Liver (tissue), 10 donors: ENCODE measurements at places on chromosomes 6 and 20. TPM values are rescaled to one million over a fixed set of nuclear protein-coding genes. Genes with fewer than 3 reads are reported as not detected.
A peak's percentile ranks its signal among the peaks of the same experiment; 100 is the strongest.

FAM210B gene
- total RNA-seq = 21.8 TPM

PRDM13 gene
- not detected for total RNA-seq

GRCh38 chr6:160124605-160125004 is 3.0 kb downstream of the SLC22A1 start:
- no peaks in the 10 kb centered on the region for H3K36me3 ChIP-seq
- no peak for DNase-seq
- H3K27ac ChIP-seq = peak overlapping the region; percentile 98
- no peaks in the 10 kb centered on the region for H3K27me3 ChIP-seq
- H3K4me3 ChIP-seq = peak overlapping the region; percentile 56

- no peak for DNase-seq
- H3K27me3 ChIP-seq = no peaks in the 10 kb centered on the region
- H3K36me3 ChIP-seq = no peaks in the 10 kb centered on the region
- no peaks in the 10 kb centered on the region for H3K4me1 ChIP-seq
Measured at GRCh38 chr20:19911810-19912382, 105.3 kb upstream of the NAA20 start.

DNA sequence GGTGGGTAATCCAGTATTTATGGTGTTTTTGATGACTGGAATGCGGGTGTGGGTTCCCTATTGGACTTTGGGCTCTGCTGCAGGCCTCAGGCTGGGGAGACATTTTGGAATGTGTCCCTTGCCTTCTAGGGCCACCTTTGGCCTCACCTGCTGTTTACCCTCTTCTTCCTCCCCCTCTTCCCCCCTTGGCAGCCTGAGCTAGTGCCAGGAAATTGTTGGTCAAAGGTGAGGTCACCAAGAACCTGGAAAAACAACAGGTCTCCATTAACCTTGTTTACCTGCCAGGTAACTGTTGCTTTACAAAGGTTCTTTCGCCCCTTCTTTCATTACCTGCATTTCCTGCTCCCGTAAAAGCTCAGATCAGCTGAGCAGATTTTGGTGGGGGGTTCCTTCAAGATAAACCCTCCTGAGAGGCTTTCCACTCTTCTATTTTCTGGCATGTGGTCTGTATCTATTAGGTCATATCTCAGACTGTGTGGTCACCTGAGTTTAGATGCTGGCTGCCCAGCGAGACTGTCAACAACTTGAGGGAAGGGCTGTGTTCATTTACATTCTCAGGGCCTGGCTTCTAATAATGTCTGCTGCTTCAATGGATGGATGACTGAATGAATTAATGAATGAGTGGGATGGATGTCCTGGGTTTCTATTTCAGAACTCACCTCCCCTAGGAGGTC is 34.7 kb downstream of the VEGFA start:
- peak overlapping the region; percentile 95 for H3K27ac ChIP-seq
- H3K4me3 ChIP-seq = no peak overlapping the region
- peaks cover 69% of the 10 kb centered on the region for H3K4me1 ChIP-seq
- no peaks in the 10 kb centered on the region for H3K27me3 ChIP-seq
